ENCODE measurements at places on chromosomes 1 and 21.

DNA sequence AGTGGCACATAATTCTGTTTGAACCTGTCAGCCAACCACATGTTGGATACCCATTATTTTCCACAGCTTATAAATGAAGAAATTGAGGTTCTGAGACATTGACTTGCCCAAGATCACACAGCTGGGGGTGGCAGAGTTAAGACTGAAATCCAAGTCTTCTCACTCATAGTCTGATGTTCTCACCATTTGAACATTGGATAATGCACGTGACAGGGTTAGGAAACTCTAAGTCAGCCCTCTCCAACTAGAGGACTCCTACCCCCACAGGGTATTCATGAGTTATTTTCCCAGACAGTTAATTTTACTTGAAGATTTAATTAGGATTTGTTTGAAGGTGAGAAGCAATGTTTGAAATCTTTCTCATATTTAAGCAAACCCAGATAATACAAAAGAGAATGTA is 38.1 kb upstream of the C1orf105 start:
- no peak for DNase-seq

DNA sequence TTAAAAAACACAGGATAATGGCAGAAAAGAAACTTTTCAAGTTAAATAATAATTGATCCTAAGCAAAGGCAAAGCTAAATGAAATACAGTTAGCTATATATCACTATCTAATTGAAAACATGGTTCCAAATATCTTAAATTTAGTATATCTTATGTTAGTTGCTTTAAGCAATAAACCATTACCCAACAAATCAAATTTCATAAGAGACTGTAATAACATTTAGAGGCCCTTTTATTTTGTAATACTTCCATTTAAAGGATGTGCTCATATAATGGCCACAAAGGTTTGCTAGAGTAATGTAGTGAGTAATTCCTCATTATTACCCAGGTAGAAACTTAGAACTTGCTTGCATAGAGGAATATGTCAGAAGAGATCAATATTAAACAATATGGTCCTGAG is 32.3 kb downstream of the RPL5 start:
- no peak for DNase-seq

DNA sequence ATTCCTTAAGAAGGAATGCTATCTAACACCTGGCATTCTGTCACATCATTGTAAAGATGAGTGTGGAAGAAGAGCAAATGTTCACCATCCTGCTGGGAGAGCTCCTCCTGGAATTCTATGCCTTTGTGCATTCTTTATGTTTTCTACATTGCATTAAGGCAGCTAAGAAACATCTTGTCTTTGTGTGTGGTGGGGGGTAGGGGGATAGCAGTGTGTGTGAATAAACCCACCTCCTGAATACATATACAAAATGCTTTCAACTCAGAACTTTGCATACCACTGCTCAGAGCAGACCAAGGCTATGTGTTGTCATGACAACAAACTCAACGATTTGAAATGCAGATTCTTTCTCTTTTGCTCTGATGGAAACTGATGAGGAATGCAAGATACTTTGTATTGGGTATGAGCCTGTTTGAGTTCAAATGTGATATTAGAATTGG is 193.6 kb upstream of the KAZN start:
- no peak for DNase-seq

- no peak for DNase-seq
Observed at GRCh38 chr1:13587256-13588030, 3.8 kb downstream of the PDPN start.

DNA sequence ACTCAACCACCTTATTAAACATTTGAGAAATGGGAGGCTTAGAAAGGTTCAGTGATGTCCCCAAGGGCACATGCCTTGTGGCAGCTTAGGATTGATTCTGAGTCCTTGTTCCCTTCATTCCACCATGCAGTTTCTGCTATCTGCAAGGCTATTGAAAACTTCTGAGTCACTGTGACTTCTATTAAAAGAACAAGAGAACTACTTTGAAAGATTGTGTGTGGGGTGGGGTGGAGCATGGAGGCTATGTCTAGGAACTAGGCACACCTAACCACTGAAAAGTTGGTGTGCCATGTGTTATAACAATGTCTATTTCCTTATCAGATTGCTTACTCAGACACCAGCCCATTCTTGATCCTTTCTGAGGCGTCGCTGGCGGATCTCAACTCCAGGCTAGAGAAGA is 10.8 kb downstream of the MTARC1 start:
- DNase-seq = no peak

- no peak for DNase-seq
Observed at GRCh38 chr1:226827458-226827857, 43.0 kb upstream of the PSEN2 start.

DNA sequence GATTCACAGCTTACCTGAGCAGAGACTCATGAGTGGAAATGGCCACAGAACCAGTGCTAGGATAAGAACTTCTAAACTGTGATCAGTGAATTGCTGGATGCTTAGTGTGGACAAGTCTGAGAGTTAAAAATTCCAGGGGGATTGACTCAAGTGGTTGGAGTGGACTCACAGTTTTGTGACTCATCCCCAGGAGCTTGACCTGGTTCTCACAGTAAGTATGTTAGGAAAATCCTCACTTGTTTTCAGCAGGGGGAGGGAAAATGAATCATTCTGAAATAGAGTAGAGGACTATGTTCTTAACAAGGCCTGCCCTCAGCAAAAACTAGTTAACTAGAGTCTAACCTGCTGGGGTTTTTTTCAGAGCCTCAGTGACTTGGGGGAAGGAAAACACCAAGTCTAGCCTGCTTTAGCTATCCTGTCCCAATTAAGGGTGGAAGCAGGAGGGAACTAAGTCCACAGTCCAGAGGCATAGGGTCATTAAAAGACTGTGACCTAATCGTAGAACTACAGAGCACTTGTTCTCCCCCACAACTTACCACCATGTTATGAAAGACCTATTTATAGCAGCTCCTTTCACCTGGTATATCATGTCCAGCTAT is 6.1 kb upstream of the CDC73 start:
- no peak for DNase-seq
